ENCODE measurements at places on chromosomes 6 and 20.

DNA sequence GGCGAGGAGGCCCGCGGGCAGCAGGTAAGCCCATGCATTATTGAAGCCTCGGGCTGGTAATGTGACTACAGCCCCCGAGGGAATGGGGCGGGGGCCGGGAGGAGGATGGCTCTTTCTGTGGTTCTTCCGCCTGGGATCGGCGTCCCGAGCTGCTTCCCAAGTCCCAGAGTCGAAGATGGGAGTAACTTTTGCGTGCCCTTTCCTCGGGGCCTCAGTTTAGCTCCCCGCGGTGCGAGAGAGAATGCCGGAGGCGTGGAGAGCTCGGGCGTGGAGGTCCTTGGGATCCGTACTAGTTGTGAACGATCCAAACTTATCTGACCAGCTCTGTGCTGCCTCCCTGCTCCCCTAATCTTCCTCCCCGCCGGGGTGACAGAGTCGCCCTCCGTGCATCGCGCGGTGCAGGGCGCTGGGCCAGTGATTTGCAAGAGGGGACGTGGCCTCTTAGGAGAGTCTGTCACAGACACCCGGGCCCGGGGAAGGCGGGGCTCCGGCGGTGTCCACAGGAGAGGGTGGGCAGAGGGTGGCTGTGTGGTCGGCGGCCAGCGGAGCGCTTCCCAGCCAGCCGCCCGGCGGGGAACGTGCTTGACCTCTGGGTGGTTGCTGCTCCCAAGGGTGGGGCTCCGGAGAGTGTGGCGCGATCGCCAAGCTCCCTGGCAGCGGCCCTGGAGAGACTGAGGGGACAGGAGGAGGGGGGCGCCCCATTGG lies 815 bp downstream of the UTRN start:
- DNase-seq: peak; percentile 30

DNA sequence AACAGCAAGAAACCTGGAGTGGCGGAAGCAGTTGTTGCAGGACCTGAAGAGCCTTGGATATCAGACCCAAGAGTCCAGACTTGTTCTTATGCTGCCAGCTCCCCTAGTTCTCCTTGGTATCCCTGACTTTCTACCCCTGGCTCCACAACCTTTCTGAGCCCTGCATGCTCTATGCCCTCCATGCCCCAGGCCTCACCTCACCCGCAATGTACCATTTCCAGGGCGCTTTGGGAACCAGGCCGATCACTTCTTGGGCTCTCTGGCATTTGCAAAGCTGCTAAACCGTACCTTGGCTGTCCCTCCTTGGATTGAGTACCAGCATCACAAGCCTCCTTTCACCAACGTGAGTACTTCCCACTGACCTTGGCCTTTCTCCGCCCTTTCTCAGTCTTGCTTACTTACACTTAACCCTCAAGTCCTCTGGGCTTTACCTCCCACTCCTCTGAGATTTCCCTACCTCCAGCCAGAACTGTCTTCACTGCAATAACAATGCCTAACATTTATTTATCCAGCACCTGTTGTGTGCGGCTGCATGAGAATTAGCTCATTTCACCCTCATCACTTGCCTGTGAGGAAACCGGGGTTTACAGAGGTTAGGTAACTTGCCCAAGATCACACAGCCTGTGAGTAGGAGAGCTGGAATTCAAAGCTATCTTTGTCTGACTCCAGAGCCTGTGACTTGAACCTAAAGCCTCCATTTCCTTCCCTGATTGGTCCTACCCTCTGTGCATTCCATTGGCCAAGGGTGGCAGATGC lies 2.3 kb downstream of the POFUT1 start:
- DNase-seq: no peak

GRCh38 chr6:139013185-139013800 lies 15.3 kb upstream of the ABRACL start:
- no peak for DNase-seq

GRCh38 chr6:111743862-111744692 lies 129.2 kb downstream of the FYN start:
- DNase-seq: no peak

GRCh38 chr20:35826397-35826998 lies 54.7 kb downstream of the PHF20 start:
- DNase-seq: no peak
